Muscle of leg (tissue), 16 donors: ENCODE measurements at places on chromosomes 3 and 15.

- DNase-seq = no peak
These were observed 20.6 kb upstream of the SMAD6 start for GRCh38 chr15:66681395-66681794.

DNA sequence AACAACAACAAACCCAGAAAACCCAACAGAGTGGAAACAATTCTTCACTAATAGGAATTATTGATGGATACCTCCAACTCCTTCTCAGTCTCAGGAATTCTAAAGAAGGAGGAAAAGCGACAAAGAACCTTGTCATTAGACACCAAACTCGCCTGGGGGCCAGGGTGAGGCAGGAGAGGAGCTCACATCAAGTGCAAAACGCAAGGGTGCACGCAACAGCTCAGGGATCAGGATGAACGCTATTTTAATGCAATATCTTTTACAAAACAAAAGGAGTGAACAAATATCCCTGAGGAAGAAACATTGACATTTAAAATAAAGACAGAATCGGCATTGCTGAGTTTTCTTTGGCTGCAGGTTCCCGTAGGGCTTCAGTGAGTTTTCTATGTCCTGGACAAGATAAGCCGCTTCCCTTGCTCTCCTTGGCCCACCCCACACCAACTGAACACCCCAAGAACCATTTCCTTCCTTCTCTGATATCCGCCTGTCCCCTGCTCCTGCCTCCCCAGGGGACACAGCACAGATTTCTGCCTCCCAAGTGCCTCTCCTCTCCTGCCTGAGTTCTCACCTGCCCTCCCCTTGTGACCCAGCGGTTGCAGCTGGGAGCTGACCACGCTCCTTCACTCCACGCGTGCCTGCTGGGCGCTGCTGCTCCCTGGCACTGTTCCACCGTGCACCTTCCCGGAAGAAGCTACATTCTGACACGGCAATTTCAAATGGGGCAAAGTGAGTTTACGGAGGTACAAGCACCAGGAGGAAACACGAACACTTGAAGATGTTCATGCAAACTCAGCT, 63.0 kb downstream of the ATP10A start:
- DNase-seq = no peak

DNA sequence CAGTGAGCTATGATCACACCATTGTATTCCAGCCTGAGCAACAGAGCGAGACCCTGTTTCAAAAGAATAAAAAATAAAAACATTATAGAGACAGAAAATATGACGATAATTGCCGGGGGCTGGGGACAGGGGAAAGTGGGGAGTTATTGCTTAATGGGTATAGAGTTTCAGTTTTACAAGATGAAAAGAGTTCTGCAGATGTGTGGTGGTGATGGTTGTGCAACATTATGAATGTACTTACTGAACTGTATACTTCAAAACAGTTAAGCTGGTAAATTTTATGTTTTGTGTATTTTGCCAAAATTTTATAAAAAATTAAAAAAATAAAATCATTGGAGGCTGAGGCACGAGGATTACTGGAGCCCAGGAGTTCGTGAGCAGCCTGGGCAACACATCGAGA, 24.8 kb upstream of the ZNF774 start:
- DNase-seq = no peak

GRCh38 chr3:196486263-196486662, 17.3 kb downstream of the RNF168 start:
- no peak for DNase-seq

GRCh38 chr15:99729920-99730319, 3.3 kb downstream of the LYSMD4 start:
- peak; percentile 77 for DNase-seq

GRCh38 chr3:173548261-173548660, 150.7 kb downstream of the NLGN1 start:
- DNase-seq = no peak
